ENCODE measurements at places on chromosomes 1 and 21.

DNA sequence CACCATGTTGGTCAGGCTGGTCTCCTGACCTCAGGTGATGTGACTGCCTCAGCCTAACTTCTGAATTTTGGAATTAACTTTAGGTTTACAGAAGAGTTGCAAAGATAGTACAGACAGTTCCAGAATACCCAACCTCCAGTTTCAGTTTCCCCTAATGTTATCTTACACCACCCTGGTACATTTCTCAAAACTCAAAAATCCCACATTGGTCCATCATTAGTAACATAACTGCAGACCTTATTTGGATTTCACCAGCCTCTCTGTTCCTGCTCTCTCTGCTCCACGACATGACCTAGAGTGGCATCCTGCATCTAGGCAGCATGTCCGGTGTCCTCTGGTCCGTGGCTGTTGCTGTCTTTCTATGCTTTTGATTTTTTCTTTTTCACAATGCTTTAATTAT is 5.0 kb upstream of the ZC3H12A start:
- no peak for DNase-seq

DNA sequence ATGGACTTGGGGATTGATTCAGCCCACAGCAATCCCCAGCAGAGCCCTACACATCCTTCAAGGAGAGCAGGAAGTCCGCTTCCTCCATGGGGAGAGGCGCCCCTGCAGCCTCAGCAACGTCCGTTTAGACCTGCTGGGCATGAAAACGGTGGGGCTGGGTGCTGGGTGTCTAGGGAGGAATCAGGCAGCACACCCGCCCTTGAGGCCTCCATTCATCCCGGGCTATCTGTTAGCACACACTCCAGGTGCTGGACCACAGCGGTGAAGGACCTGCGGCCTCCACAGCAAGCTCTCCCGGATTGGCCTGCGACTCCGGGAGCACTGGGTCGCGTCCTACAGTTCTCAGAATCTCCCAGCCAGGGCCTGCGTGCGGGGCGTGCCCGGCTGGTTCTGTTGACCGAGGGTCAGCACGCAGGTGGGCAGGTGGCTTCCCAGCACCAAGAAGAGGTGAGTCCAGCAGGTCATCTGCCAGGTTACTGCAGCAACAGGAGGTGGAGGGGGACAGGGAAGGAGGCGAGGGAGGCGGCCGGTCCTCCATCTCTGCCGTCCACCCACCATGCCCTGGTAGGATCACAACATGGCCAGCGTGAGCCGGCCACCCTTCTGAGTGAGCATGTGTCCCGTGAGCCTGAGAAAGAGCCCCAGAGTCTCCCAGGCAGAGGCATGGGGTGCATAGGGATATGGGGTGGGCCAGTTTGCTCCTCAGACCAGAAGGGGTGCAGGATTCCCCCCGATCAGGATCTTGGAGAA is 96.6 kb downstream of the RIPK4 start:
- DNase-seq, result peak; percentile 53

DNA sequence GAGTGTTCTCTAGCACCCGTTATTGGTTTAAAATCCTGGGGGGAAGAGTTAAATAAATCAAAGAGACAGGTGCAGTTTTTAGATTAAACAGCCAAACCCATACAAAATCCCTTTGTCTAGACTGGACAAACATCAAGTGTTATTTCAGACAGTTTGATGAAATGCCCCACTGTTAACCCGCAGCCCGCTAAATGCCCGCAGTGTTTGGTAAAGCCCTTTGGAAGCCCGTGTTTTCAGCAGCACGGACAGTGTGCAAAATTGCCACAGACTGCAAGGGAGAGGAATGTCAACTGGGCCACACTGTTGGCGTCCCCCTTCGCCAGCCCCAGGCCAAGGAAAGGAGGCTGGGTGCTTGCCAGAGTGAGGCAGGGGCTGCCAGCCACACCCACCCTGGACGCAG is 26.6 kb downstream of the AJAP1 start:
- DNase-seq, result no peak

- DNase-seq, result no peak
These were observed 132.1 kb downstream of the TGFBR3 start for GRCh38 chr1:91753878-91754277.

- no peak for DNase-seq
These were observed 106.3 kb downstream of the HIVEP3 start for GRCh38 chr1:41812453-41812852.

GRCh38 chr1:9537863-9538668 is 1.2 kb upstream of the SLC25A33 start:
- DNase-seq, result no peak

- no peak for DNase-seq
These were observed 641.1 kb upstream of the B3GALT2 start for GRCh38 chr1:193827516-193827915.

- DNase-seq, result no peak
These were observed 231.3 kb downstream of the FOXD2 start for GRCh38 chr1:47669081-47669585.

- DNase-seq, result peak; percentile 82
These were observed 8.9 kb downstream of the VPS26C start for GRCh38 chr21:37257967-37258877.

- DNase-seq, result no peak
These were observed 8.3 kb downstream of the ATAD3B start for GRCh38 chr1:1479547-1480487.

DNA sequence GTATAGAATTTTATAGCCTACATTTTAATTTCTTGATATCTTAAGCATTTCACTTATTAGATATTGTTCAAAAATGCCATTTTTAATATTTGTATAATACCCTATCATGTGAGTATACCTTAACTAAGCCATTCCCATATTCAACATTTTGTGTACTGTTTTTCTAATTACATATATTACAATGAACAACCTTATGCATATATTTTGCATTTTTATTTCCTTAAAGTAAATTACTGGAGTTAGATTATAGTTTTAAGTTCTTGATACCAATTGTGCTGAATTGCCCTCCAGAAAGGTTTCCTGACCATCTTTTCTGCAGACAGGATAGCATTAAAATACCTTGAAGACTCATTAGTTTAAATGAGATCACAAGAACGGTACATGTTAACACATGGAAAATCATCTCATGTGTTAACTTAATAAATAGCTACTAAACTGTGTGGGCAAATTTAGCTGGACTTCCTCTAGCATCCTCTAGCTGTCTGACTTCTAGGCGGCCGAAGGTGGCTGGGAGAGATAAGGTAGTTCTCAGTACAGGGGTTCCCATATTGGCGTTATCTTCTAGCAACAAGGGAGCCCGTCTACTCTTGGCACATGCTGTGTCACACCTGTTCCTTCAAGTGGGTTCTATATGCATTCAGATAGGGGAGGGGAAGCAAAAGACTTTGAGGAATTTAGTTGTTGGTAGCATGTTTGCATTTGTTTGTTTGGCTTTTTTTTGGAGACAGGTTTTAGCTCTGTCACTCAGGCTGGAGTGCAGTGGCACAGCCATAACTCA is 8.9 kb downstream of the DCLRE1B start:
- DNase-seq, result no peak

DNA sequence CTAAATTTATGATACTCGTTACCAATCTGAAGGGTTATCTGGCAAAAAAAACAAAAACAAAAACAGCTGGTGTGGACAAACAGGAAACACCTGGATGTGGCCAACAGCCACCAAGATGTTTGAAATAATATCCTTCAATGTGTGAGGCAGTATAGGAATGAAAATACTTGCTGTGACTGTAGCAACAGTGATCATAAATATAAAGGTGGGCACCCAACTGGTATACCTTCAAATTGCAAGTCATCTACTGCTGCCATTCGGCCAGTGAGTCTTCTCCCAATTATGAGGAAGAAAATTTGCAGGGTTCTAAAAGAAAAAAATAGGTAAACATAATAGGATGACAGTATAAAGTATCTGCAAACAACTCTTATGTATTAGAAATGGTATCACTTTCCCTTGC is 916 bp downstream of the YIPF1 start:
- DNase-seq, result no peak

- DNase-seq, result no peak
These were observed 9.2 kb downstream of the PDZK1IP1 start for GRCh38 chr1:47180603-47181094.

GRCh38 chr21:42539342-42539741 is 25.7 kb downstream of the SLC37A1 start:
- DNase-seq, result no peak

DNA sequence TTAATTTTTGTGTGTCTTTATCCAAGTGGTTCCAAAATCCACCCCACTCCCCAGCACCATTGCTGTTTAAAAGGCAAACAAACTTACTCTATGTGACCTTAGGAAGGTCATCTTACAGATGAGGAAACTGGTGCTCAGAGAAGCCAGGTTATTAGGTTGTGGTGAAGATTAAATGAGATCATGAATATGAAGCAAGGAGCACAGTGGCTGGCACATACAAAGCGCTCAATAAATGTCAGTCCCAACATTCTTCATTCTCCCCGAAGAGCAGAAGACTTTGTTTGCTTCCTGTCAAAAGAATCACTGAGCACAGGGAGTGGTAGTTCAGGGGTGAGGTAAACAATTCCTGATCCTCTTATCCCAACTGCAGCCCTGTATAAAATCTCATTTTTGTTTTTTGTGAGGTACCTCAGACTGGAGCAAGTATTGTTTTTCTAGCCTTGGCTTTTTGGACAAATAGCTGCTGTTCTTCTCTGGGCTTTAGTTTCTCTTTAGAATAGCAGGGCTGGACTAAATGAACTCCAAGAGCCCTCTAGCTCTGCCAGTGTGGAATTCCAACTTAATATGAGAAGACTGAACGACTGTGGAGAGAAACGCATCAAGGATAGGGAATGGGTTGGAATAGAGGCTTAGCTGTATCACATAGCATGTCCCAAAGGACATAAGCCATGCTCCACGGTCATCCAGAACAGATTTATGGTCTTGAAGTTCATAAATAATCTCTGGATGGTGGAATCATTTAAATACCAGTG is 455.3 kb upstream of the USP24 start:
- no peak for DNase-seq

GRCh38 chr21:42248783-42249597 is 30.1 kb downstream of the ABCG1 start:
- DNase-seq, result no peak

- peak; percentile 42 for DNase-seq
These were observed 6.1 kb upstream of the ADORA1 start for GRCh38 chr1:203121186-203122015.

DNA sequence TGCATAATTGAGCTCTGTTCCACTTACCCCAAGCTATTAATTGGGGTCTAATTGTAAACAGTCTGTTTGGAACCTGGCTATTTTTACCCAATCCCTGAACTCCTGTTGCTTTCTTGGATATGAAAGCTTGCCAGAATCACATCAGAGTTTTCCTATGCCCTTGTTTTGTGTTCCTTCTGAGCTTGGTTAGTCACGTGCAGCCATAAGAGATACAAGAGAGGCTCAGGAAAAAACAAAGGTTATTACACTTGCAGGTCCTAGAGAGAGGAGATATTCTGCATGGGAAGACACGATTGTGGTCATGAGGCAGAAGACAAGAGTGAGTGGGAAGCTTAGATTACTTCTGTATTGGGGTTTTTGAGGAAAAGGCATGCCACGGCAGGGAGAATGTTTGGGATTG is 46.0 kb upstream of the RGL1 start:
- no peak for DNase-seq

GRCh38 chr21:27369978-27370571 is 403.2 kb upstream of the ADAMTS5 start:
- DNase-seq, result no peak

DNA sequence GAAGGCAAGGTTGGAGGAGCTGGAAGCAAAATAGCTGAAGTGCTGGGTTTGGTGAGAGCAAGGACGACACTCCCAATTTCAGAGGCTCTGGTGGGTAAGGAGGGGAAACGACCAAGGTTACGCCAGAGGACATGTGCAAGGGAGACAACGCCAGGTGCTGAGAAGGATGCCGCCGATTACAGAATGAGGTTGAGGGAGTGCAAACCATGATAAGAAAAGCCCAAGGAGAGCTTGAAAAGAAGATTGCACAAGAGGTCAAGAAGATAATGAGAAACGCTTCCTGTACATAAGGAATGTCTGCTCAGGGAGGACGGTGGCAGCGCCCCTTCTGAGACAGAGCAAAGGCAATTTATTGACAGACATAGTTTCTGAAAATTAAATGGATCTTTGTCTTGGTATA is 382.0 kb upstream of the PROX1 start:
- DNase-seq, result no peak
